ENCODE measurements at places on chromosomes 11 and 22. TPM values are rescaled to one million over a fixed set of nuclear protein-coding genes. Genes with fewer than 3 reads are reported as not detected.

DNA sequence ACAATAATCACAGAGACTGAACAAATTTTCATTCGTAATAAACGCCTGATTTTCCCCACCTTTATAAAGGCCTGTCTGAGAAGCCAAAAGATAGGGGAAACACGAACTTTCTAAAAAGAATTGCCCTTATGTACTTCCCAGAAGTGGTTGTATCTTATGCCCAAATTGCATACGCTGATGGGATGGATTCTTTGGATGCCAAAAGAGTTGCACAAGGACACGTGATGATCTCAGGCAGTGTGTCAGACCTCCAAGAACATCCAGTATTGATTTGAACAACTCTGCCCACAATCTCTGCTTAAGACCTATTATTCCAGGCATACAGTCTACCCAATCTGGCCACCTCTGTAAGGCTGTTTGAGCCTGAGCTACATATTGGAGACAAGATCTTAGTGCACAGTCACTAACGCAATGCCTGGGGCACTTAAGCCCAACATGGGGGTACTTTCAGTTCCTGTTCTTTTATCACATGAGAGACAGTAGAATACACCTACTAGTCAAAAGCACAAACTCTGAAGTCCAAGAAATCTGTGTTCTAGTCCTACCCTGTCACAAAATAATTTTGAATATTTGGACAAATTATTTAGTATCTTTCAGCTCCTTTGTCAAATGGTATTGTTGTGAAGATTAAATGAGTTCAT, 38.9 kb downstream of the OR10A6 start:
- peak; percentile 83 for DNase-seq

DNA sequence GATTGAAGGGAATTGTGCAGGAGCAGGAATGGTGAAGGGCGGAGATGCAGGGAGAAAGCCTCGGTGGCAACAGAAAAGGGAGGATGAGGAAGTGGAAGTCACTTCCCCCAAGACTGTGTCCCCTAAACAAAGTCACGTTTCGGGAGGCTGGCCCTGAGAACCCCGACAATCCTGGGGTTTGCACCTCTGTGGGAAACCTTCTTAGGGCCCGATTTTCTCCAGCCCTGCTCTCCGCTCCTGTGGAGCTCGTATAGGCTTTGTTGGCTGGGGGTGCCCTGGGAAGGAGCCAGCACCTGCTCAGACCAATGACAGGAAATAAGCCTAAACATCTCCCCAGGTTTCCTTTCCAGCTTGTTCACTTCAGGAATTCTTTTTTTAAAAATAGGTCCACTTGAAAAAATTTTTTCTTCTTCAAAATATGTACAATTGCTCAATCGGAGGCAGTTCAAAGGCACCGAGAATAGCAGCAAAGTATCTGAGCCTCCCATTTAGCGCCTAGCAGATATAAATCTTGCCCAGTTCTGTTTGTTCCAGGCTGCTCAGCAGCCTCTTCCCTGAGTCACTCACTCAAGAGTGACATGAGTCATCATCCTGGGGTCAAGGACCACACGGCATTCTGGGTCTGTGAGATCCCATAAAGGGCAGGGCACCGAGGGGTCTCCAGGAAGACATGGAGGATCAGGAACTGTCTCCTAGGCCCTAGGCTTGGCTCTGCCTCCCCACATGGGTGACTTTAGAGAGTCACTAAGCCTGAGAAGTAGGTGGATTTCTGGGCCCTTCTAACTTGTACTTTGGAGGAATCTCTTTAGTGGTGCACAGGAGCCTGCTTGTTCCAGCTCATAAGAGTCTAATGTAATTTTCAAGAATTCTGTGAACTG, 34.0 kb downstream of the IRAG1 start:
- no peak for DNase-seq

DNA sequence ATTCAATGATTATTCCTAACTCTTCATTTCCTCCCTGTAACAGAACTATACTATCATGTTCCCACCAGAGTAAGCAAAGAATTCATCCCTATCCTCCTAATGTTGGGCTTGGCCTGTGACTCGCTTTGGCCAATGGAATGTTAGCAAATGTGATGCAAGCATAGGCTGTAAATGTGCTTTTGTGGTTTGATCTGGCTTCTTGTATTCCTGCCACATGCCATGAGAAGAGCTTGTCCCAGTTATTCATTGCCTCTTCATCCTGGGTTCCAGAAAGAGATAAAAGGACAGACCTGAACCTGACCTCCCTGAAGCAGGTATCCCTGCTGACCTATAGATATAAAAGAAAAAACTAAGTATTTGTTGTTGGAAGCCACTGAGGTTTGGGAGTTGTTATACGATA, 51.0 kb downstream of the SYTL2 start:
- DNase-seq: no peak

DNA sequence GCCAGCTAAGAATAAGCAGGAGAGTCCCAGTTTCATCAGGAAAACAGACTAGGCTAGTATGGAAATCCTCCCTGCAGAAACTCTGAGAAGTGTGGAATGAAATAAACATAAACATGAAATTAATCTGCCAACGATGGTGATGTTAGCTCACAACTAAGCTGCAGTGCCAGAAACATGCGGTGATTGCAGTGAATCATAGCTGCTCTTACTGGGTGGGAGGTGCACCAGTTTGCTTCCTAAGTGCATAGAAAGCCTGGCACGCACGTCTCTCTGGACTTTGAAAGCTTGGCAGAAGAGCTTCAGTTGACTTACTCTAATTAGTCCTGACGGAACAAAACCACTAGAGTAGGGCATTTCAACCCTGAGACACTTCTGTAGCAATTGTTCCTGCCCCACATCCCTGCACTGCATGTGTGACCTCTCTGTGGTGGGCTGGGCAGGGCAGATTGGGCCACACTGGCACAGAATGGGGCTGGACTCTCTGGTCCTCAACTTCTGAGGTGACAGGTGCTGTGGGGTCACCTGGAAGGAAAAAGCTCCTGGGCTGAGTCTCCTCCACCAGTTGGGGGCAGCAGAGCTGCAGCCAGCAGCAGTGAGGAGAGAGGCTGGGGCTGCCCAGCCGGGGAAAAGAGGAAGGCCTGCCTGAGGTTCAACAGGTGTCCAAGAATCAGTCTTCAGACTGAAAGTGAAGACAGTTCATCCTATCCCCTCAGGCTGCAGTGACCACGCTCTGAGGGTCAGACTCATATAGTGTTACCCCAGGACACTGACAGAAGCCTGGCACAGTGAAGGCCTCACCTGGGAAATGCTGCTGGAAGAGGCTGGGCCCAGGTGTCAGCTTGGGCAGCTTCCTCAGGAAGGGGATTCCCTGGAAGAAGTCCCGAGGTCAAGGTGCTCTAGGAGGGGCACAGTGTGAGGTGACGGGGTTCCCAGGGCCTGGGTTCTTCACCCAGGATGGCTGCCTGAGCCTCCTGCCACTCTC, 40.5 kb downstream of the GGTLC2 start:
- peak; percentile 86 for DNase-seq

GRCh38 chr11:92698742-92699141, 270.7 kb upstream of the MTNR1B start:
- DNase-seq: no peak

DNA sequence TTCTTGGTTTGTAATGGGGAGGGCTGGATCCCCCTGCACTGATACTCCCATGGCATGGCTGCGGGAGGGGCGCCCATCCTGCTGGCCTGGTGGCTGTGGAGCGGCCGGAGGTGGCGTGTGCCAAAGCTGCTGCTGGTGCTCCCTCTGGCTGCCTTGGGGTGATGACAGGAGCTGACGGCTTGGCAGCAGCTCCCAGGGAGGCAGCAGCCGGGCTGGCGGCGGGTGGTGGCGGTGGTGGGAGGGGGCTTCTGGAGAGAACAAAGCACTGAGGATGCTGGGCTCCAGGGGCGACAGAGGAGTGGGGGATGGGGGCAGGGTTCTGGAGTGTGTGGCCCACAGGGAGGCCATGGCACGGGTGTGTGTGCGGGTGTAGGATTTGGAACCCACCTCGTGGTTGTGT, 11.4 kb upstream of the MPPED1 start:
- DNase-seq: no peak

DNA sequence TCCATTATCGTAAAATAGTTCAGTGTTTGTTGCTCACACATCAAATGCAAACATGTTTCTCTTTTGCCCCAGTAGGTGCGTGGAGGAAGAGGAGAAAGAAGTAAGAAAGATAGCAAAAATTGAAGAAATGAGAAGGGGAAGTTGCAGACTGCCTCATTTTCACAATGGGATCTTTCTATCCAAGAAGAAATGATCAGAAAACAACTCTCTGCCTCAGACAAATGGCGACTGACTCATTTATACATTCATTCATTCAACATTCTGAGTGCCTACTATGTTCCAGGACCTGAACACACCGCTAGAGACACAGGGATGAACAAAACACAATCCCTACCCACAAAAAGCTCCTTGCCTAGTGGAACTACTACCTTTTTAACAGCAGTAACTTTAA, 367 bp downstream of the HPS5 start:
- DNase-seq: peak; percentile 41

- no peak for DNase-seq
These were observed 10.9 kb downstream of the JRKL start for GRCh38 chr11:96400697-96401096.

GRCh38 chr11:123601743-123602142, 52.7 kb downstream of the SCN3B start:
- no peak for DNase-seq

- DNase-seq: no peak
These were observed 775.6 kb upstream of the CCDC90B start for GRCh38 chr11:84061726-84062125.

GRCh38 chr22:31144223-31144622, 3.9 kb upstream of the PLA2G3 start:
- no peak for DNase-seq

- peak; percentile 91 for DNase-seq
These were observed 4.4 kb downstream of the KCNJ11 start for GRCh38 chr11:17384002-17384511.

DNA sequence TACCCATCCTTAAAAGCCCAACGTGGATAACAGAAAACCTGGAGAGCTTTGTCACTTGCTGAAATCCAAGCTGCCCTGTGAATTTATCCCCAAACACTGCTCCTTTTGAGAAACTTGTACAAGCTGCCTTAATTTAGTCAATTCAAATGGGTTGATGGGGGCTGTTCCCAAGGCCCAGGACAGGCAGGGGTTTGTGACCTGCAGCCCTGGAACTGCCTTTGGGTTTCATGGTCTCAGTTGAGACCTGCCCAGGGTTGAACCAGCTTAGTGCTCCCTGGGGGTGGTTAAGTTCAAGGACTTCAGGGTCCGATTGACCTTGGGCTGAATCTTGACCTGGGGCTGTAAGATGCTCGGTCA, 112.1 kb upstream of the OR4B1 start:
- DNase-seq: no peak

DNA sequence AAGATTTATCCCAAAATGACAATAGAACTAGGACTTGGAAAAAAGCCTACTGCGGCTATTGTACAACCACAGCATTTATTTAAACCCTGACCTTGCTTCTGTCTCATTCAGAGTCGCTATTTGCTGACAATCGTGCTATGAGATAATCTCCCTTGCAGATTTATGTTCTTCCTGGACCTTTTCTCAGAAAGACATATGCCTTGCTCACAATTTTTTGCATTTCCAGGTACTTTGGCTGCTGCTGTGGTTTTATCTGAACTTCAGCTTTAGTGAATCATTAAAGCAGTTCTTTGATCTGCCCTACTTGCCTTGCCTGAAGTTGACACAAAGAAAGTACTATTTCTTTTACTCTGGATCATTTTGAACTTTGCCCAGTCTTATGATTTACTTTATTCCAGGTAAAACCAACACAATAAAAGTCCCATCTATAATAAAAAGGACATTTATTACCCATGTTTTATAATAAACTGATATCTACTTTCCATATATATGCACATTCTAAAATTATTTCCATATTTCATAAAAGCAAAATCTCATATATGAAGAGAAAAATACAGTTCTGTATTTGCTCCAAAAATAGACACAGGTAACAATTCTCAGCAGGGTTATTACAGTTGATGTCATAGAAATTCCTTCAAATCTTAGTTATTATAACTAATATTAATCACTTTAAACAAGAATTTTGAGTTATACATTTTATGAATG, 63.4 kb upstream of the CARD18 start:
- no peak for DNase-seq

GRCh38 chr11:72720784-72721183, 31.4 kb downstream of the ARAP1 start:
- DNase-seq: no peak

- DNase-seq: no peak
These were observed 16.7 kb upstream of the CD44 start for GRCh38 chr11:35122308-35122707.

DNA sequence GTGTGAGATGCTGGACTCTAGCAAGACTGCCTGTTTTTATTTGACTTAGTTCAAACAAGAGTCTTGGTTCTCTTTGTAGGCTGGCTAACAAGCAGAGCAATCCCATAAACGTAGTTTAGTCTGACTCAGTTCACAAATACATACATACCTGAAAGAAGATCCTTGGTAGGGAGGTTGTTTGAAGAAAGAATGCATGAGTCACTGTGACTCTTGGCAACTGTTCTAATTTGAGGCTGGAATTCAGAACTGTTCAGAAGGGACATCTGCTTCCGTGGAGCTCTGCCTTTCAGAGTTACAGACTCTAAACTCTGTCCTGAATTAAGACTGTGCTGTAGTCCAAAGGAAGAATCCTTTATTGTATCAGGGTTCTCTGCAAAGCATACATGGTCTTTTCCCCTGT, 32.2 kb downstream of the C2CD3 start:
- no peak for DNase-seq

DNA sequence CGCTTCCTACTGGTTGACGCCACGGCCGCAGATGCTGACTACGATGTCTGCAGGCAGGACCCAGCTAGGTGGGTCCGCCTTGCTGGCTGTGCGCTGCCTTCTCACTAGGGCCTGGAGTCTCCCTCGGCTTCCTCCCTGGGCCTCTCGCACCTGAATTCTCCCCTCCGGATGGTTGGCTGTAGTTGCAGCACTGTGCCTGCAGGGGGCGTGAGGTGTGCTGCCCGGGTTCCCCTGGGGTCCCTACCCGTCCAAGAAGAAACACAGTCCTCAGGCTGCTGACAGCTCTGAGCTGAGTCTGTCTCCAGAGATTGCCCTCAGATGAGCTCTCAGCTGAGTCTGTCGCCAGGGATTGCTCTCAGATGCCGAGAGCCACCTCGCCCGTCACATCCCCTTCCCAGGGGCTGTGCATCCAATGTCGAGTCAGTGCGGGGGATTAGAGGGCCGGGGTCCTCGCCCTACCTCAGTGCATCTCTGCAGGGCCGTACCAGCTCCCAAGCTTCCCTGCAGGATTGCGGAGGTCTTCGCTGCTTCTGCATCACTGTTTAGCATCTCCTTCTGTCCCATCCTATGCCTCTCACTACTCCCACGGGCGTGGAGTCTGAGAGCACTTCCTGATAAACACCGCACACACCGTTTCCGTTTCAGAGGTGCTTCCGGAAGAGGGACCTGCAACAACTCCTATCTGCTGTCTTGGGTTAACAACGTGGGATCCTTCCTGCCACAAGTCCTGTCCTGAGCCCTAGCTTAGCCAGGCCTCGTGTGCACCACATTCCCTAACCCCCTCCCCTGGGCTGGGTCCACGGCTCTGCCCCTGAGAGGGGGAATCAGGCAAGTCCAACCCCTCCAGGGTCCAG, 196.9 kb downstream of the CSNK2A3 start:
- peak; percentile 23 for DNase-seq

The TRIM22 gene
- total RNA-seq: 49.7 TPM

The C11orf97 gene
- not detected for total RNA-seq

The CCDC89 gene
- 0.23 TPM for total RNA-seq

The TECTA gene
- total RNA-seq: 0.48 TPM

The LUZP2 gene
- total RNA-seq: not detected

The OR2AG1 gene
- not detected for total RNA-seq

The XKR3 gene
- not detected for total RNA-seq

The MMP27 gene
- not detected for total RNA-seq

The AMBRA1 gene
- total RNA-seq: 30.7 TPM

The KRTAP5-9 gene
- total RNA-seq: not detected

The SCGB1C1 gene
- not detected for total RNA-seq

The PTPN5 gene
- total RNA-seq: not detected

The CHADL gene
- not detected for total RNA-seq

The FOLR3 gene
- not detected for total RNA-seq
